ENCODE measurements at places on chromosomes 3 and 15.

GRCh38 chr3:114958930-114959329 is 188.2 kb downstream of the ZBTB20 start:
- no peak for DNase-seq

DNA sequence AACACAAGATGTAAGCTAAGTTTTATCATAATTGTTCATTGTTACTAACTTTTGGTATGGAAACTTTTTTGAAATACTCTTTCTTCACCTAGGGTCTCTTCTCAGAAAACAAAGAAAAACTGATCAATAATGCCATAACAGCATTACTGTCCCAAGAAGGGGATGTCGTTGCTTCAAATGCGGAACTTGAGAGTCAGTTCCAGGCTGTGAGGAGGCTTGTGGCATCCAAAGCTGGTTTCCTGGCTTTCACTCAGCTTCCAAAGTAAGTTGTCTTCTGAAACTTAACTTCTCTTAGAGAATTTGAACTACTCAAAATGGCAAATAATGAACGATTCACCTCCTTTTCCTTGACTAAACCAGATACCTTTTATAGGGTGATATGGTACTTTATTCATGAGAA is 39.3 kb downstream of the DNAJC13 start:
- no peak for DNase-seq

GRCh38 chr3:151452841-151453240 is 8.0 kb downstream of the IGSF10 start:
- no peak for DNase-seq

DNA sequence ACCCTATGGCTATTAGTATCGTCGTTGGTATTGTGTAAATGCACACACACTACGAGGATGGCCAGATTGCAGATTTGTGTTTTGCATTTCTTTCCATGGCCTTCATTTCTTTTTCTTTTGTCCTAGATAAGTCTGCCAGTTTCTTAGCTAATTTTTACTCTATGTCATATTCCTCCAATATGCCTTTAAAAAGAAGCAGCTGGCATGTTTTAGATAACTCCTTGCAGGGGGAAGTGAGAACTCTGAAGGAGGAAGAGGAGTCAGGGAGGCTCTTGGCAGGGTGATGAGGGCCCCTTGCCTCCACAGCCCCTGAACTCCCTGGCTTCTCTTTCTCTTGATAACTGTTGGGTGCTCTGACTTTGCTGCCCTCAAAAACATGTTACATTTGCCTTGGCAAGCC is 244.0 kb downstream of the GABRG3 start:
- no peak for DNase-seq

- DNase-seq: peak; percentile 46
Measured at GRCh38 chr3:63043631-63044030, 168.4 kb upstream of the CADPS start.

DNA sequence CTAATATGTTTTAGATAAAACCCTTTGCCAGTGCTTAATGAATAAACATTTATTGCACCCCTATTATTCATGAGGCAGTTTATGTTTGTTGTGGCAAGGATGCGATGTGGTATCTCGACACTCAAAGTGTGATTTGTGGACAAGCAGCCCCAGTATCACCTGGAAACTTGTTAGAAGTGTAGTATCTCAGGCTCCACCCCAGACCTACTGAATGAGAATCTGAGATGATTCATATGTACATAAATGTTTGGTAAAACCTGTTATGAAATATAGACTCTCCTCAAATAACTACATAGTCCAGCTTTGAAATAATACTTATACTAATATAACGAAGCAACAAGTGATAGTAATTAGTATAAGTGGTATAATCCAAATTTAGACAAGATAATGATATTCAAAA is 914.8 kb downstream of the TUSC7 start:
- no peak for DNase-seq

- peak; percentile 78 for DNase-seq
Measured at GRCh38 chr15:99169769-99170311, 65.0 kb downstream of the SYNM start.

- no peak for DNase-seq
Measured at GRCh38 chr3:179304605-179305004, 18.2 kb upstream of the ZNF639 start.

DNA sequence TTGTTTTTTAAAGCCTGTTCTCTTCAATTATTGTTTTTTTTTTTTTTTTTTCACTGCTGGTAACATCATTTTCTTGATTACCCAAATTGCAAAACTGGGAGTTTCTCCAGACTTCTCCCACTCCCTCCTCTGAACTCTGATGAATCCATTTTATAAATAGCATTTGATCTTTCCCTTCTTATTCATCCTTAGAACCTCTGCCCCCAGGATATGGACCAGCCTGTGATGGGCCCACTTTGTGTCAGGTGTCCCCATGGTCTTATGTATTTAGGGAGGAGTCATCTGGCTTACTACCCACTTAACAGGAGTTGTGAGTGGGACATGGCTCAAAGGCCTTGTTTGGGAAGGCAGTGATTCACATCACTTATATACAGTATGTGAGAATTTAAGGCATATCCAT is 57.7 kb downstream of the REC114 start:
- DNase-seq: no peak

DNA sequence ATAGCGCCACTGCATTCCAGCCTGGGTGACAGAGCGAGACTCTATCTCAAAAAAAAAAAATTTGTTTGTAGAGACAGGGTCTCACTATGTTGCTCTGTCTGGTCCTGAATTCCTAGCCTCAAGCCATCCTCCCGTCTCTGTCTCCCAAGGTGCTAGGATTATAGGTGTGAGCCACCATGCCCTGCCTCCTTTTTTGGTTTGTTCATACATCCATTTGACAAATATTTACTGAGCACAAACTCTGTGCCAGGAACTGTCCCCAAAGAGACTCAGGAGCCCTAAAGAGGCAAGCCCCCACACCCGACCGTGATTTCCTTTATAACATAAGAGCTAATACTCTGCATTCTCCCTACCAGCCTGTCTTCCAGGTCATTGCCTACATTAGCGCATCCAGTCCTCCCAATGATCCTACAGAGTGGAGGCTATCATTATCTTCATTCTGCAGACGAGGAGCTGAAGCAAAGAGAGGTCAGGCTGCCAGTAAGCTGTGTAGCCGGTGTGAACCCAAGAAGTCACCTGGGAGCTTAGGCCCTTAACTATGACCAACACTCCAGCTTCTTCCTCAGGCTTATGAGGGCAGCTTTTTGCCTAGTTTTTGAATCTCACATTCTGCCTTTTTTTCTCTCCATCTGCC is 6.3 kb upstream of the PXK start:
- no peak for DNase-seq

- DNase-seq: no peak
Measured at GRCh38 chr15:90348456-90348855, 3.6 kb upstream of the ZNF774 start.

DNA sequence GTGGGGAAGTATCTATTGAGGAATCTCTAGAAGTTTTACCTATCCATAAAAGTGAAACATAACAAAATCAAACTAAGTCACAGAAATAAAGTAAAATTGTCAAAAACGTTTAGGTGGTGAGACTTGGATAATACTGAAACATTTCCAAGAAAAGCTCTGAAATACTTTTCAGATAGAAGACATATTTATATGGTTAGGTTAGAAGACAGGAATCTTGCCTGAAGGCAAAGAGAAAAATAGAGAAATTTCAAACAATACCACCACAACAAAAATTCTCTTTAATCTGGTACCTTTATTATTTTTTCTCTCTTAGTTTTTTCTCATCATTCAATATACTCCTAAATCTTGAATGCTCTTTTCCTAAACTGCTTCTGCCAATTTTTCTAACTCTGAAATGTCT is 222.7 kb upstream of the PLSCR5 start:
- DNase-seq: no peak

DNA sequence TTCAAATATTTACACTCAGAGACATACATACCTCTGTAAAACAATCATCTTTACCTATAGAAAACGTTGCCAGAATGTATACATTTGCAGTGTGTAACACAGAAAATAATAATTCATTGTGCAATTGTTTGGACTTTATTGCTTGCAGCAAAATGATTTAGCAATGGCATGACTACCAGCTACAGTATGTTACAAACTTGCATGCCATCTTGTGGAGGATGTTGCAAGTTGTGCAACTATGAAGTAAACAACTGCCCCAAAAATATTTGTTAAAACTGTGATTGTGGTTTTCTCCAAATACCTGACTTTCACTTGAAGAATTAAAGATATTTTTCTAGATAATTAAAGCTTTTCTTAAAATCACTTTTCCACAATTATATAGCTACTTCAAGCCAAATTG is 27.1 kb upstream of the C3orf49 start:
- peak; percentile 71 for DNase-seq

DNA sequence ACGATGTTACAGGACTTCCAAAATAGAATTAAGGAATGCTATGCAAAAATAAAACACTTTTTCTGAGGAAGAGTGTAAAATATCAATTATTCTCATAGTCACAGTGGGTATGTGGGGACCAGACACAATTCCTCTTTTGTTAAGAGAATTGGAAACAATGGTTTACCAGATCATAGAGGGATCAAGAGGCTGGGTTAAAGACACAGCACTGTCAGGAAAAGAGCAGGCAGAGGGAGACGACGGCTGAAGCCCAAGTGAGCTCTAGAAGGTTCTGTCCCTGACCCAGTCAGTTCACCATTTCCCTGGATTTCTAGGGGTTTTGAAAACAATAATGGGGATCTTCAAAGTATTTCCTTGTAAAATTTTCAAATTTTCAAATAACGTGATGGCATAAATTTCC is 54.0 kb upstream of the POLR2M start:
- no peak for DNase-seq

GRCh38 chr3:45042162-45042561 is 16.1 kb downstream of the CLEC3B start:
- no peak for DNase-seq

DNA sequence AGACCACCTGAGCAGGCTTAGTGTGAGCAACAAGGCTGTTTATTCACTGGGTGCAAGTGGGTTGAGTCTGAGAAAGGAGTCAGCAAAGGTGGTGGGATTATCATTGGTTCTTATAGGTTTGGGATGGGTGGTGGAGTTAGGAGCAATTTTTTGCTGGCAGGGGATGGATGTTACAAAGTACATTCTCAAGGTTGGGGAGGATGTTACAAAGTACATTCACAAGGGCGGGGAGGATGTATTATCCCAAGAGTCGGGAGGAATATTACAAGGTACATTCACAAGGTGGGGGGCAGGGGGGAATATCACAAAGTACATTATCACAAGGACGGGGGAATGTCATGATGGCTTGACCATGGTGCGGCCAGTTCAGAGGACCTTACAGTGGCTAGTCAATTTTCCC is 32.9 kb upstream of the OSBPL11 start:
- DNase-seq: no peak

DNA sequence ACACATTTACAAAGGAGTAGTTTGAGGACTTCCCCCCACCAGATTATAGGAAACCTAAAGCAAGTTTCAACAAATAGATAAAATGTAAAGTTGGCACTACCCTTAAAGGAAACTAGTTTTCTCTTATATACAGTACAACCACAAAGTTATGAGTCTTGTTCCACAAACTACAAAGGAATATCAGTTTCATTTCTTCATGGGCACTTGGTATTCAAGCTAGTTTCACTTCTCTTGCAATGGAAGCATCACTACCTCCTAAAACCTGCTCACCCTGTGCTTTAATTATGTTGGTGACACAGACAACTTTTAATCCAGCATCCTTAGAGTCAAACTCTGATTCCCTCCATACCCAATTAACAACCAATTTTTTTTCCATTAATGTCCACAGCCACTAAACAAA is 707.0 kb downstream of the ROBO2 start:
- no peak for DNase-seq

DNA sequence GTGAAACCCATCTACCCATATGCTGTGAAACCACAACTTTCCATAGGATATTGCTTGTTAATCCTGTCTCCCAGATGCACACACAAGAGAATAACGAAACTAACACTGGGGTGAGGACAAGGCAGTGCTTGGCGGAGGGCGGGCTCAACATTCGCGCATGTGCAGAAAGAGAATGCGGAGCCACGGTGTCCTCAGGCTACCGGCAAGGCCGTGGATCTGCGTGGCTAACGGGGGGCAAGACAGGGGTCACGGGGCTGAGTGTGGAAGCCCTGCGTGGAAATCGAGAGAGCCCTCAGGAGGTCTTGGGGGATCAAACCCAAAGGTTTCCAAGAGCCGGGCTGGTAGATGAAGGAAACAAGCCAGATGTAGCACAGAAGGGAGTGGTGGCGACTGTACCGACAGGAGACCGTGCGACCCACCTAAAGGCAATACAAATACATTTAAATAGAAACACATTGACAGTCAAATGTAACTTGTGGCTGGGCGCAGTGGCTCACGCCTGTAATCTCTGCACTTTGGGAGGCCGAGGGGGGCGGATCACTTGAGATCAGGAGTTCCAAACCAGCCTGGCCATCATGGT is 48.5 kb upstream of the TRA2B start:
- DNase-seq: no peak

Measured in iris pigment epithelial cell (primary cell).